ENCODE measurements at places on chromosomes 2 and 18. TPM values are rescaled to one million over a fixed set of nuclear protein-coding genes. Genes with fewer than 3 reads are reported as not detected.

MOCOS gene
- total RNA-seq = 0.66 TPM

PSMA8 gene
- not detected for total RNA-seq

L3MBTL4 gene
- 4.6 TPM for total RNA-seq

PFN4 gene
- total RNA-seq = not detected

EHBP1 gene
- total RNA-seq = 34.6 TPM

DNA sequence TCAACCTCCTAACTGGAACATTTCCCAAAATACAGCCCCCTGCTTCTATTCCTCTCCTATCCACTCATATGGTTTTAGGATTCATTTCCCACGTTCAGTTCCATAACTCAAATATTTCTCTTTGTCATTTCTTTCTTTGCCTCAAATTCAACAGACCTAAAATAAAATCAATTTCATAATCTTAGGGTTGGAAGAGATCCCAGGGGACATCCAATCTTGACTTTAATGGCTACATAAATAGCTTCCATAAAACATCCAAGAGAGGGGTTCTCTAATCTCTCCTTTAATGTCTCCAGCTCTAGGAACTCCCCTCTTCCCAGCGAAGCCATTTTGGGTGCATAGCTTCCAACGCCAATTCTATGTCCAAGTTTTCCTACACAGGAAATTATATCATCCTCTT lies 33.8 kb downstream of the RBKS start:
- no peak for DNase-seq
- H3K27ac ChIP-seq = no peak overlapping the region
- H3K36me3 ChIP-seq = no peaks in the 10 kb centered on the region
- peaks cover 12% of the 10 kb centered on the region for H3K27me3 ChIP-seq
- no peaks in the 10 kb centered on the region for H3K4me1 ChIP-seq

DNA sequence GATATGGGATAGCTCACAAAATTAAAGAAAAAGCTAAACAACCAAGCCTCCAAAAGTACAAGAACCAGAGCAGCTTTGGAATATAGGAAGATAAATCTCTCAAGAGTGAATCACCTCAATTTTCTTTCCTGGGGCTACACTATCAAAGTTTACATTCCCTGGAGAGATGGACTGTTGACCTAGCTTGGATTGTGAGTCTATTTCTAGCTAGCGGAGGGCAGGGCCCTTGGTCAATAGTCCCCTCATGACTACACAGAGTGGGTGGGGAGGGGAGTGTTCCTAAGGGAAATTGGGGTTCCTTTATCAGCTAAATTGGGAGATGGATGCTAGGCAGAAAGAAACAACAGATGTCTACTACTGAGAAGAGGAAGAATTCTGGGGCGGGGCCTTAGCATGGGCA lies 29.9 kb upstream of the EIF2AK3 start:
- H3K4me3 ChIP-seq = no peak overlapping the region
- H3K27ac ChIP-seq = no peak overlapping the region
- no peaks in the 10 kb centered on the region for H3K36me3 ChIP-seq
- H3K27me3 ChIP-seq = no peaks in the 10 kb centered on the region

DNA sequence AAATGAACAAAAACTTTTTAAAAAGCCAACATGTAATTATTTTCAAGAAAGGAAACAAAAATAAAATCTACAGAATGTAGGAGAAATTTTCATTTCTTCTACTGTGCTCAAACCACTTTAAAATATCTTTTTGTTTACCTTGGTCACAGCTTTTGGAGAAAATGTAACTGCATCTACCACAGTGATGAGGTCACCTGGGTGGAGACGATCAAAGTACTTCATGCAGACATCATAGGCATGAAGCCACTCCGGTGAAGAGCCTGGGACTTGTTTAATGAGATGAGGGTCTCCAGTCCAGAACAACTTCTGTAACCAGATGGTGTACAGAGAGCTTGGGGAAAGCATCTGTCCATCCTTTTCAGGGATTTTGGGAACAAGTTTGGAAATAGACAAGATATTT lies 285.8 kb downstream of the NBAS start:
- H3K27ac ChIP-seq = no peak overlapping the region
- DNase-seq = no peak
- no peaks in the 10 kb centered on the region for H3K4me1 ChIP-seq

- H3K4me1 ChIP-seq = peaks cover 13% of the 10 kb centered on the region
- no peaks in the 10 kb centered on the region for H3K36me3 ChIP-seq
- no peak overlapping the region for H3K4me3 ChIP-seq
- peak; percentile 33 for DNase-seq
These were observed 75.0 kb upstream of the ID2 start for GRCh38 chr2:8606649-8607550.

- no peaks in the 10 kb centered on the region for H3K36me3 ChIP-seq
- H3K27ac ChIP-seq = no peak overlapping the region
- H3K27me3 ChIP-seq = no peaks in the 10 kb centered on the region
- peaks cover 4% of the 10 kb centered on the region for H3K4me1 ChIP-seq
These were observed 15.4 kb downstream of the DSG2 start for GRCh38 chr18:31513189-31513935.

DNA sequence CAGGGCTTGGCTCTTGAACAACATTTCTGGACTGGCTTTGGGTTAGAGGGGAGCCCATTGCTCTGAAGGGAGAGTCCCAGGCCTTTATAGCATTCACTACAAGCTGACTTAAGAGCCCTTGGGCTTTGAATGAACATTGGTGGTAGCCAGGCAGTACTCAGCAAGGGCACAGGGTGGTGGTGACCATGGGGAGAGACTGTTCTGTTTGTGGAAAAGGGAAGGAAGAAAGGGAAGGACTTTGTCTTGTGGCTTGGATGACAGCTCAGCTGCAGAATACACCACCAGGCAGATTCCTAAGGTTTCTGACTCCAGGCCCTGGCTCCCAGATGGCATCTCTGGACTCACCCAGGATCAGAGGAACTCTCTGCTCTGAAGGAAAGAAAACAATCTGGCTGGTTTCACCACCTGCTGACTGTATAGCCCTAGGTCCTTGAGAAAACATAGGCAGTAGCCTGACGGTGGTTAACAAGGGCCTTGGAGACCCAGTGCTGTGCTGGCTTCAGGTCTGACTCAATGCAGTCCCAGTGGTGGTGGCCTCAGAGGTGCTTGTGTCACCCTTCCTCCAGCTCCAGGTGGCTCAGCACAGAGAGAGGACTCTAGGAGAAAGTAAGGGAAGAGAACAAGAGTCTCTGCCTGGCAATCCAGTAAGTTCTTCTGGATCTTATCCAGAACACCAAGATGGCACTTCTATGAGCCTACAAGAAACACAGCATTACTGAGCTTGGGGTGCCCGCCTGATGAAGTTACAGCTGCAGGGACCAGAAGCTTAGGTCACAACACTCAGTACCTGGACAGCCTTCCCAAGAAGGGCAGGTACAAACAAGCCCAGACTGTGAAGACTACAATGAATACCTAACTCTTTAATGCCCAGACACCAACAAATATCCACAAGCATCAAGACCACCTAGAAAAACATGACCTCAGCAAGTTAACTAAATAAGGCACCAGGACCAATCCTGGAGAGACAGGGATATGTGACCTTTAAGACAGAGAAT lies 16.4 kb upstream of the ABCB11 start:
- no peak overlapping the region for H3K4me3 ChIP-seq
- peaks cover 7% of the 10 kb centered on the region for H3K4me1 ChIP-seq
- no peak overlapping the region for H3K27ac ChIP-seq
- no peaks in the 10 kb centered on the region for H3K27me3 ChIP-seq

DNA sequence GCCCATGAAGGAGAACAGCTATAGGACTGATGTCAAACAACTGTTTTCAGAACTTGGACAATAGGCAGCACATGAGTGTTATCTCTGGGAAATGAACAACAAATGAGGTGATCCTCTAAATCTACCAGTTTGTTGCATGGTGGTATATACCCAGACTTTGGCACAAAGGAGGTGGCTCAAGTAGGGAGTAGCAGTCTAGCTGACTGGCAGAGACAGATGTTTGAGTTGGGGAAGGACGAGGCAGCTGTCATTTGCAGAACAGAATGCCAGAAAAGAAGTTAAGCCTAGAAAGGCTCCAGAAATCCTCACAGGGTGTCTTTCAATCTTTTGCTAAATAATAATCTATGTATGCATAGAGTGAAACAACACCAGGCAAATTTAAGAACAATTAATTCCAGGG lies 47.4 kb downstream of the RPE start:
- peaks cover 28% of the 10 kb centered on the region for H3K36me3 ChIP-seq
- H3K4me1 ChIP-seq = peaks cover 4% of the 10 kb centered on the region
- no peak for DNase-seq
- no peaks in the 10 kb centered on the region for H3K27me3 ChIP-seq

DNA sequence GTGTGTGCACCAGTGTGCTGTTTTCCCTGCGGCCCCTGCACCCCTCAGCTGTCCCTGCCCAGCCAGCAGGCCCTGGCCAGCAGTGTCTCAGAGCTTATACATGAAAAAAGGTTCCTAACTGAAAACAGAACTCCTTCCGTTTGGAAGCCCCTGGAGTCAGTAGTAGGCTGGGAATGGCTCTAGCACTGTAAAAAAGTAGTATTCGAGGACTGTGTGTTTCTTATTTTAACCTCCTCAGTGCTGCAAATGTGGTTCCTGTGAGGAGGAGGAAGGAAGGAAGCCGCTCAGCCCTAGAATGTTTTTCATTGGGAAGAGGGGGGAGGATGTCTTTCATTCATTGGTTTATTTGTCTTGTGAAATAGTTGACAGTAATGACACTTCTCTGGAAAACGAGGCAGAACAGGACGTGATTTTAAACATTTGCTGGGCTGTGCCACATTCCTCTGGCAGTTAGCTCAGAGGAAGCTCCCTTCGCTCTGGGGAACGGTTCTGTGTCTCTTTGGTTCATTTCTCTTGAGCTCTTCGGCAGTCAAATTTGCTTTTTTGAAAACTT lies 103.5 kb downstream of the SPTBN1 start:
- H3K36me3 ChIP-seq = peaks cover 3% of the 10 kb centered on the region
- H3K4me3 ChIP-seq = peak overlapping the region; percentile 99
- DNase-seq = peak; percentile 51
- H3K27me3 ChIP-seq = no peaks in the 10 kb centered on the region
- H3K27ac ChIP-seq = no peak overlapping the region
- peaks cover 4% of the 10 kb centered on the region for H3K4me1 ChIP-seq

- peaks cover 12% of the 10 kb centered on the region for H3K27me3 ChIP-seq
- H3K36me3 ChIP-seq = no peaks in the 10 kb centered on the region
- H3K27ac ChIP-seq = no peak overlapping the region
- H3K4me3 ChIP-seq = no peak overlapping the region
- no peaks in the 10 kb centered on the region for H3K4me1 ChIP-seq
These were observed 17.0 kb downstream of the PRKCE start for GRCh38 chr2:45668509-45668908.

DNA sequence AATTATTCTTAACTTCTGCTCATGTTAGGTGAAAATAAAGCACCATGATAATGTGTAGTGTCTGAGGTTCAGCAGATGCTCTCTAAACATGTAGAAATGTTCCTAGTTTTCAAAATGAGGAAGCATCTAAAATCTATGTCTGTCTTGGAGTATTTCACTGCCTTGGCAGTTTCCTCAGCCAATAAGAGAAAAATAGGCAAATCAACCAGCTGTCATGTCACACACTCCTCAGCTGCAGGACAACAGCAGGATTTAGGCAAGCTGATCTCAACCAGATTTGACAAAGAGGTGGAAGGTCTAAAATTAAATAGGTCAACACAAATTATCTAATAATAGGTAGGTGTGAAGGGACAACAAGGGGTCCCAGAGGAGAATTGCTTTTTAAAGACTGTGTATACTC lies 164.1 kb upstream of the BOD1L2 start:
- H3K27me3 ChIP-seq = no peaks in the 10 kb centered on the region
- H3K4me1 ChIP-seq = peaks cover 17% of the 10 kb centered on the region
- no peaks in the 10 kb centered on the region for H3K36me3 ChIP-seq
- H3K4me3 ChIP-seq = no peak overlapping the region

- H3K27me3 ChIP-seq = peaks cover 16% of the 10 kb centered on the region
- no peaks in the 10 kb centered on the region for H3K36me3 ChIP-seq
- H3K4me3 ChIP-seq = peak overlapping the region; percentile 90
- peak; percentile 65 for DNase-seq
- H3K4me1 ChIP-seq = peaks cover 11% of the 10 kb centered on the region
These were observed 1.5 kb downstream of the GAREM1 start for GRCh38 chr18:32469190-32469651.

- no peak overlapping the region for H3K27ac ChIP-seq
- no peaks in the 10 kb centered on the region for H3K36me3 ChIP-seq
- no peaks in the 10 kb centered on the region for H3K4me1 ChIP-seq
- no peak overlapping the region for H3K4me3 ChIP-seq
- H3K27me3 ChIP-seq = no peaks in the 10 kb centered on the region
These were observed 72.8 kb upstream of the TMEFF2 start for GRCh38 chr2:192267484-192267883.

GRCh38 chr2:124120246-124120645 lies 95.2 kb downstream of the CNTNAP5 start:
- H3K4me3 ChIP-seq = no peak overlapping the region
- no peak overlapping the region for H3K27ac ChIP-seq
- no peaks in the 10 kb centered on the region for H3K4me1 ChIP-seq
- no peaks in the 10 kb centered on the region for H3K27me3 ChIP-seq
- no peaks in the 10 kb centered on the region for H3K36me3 ChIP-seq

- H3K4me1 ChIP-seq = no peaks in the 10 kb centered on the region
- no peak overlapping the region for H3K4me3 ChIP-seq
- no peaks in the 10 kb centered on the region for H3K36me3 ChIP-seq
- H3K27ac ChIP-seq = no peak overlapping the region
These were observed 18.9 kb upstream of the RBMS1 start for GRCh38 chr2:160512491-160512890.

DNA sequence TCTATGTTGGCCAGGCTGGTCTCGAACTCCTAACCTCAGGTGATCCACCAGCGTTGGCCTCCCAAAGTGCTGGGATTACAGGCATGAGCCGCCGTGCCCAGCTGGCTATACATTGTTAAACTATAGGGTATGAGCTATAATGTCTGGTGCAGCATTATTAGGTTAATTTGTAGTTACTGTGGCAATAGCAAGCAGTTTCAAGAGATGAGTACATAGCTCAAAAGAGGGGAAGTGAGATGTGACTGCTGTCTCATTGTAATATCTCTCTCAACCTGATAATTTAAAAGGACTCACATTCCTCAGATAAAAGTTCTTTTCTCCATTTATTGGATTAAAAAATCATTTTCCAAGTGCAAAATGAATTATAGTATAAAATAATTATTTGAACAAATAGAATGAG lies 116.4 kb downstream of the INO80D start:
- no peaks in the 10 kb centered on the region for H3K36me3 ChIP-seq
- DNase-seq = peak; percentile 10
- no peak overlapping the region for H3K27ac ChIP-seq
- no peak overlapping the region for H3K4me3 ChIP-seq
- H3K4me1 ChIP-seq = no peaks in the 10 kb centered on the region

All from endodermal cell (in vitro differentiated cells).